AG04449 (cell line): ENCODE measurements at places on chromosomes 1 and 21.

DNA sequence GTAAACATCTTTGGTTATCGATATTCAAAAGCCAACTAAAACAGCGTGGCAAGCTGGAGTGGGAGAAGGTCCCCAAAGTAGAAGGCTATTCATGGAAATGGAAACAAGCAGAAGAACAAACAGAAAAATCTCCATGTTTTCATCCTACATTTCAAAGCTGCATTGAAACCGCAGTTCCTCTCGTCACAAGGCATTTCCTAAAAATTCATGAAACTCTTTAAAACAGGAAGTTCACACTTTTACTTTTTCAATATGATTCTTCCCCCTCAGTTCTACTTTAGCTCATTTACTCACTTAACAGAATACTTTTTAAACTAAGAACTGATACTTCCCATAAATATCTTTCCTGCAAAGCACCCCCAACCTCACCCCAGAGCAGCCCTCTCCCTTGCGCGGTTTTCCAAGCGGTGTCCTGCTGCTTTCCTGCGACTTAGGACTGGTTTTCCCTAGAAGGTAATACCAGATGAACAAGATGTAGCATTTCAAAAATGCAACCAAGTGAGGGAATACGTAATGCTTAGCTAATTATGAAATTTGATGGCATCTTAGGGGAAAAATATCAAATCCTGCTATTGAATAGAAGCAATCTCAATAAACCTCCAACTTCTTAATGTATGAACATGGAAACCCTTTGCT is 228.3 kb upstream of the PKN2 start:
- no peak for DNase-seq

- DNase-seq: no peak
Measured at GRCh38 chr1:227489572-227489971, 73.8 kb upstream of the ZNF678 start.

DNA sequence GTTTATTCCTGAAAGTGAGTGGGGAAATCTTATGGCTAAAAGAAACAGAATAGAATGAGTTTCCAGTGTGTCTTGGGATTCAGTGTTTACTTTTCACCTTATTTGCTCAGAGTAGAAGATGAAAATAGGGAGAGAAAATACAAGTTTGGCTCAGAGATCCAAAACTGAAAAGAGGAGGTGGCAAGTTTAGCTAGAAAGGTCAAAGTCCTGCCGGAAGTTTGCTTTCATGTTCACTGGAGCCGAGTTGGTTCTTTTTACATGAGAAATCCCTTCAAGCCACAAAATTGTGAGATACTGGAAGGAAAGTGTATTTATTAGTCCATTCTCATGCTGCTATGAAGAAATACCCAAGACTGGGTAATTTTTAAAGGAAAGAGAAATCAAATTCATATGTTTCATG is 604.6 kb downstream of the MRPL39 start:
- DNase-seq: no peak

DNA sequence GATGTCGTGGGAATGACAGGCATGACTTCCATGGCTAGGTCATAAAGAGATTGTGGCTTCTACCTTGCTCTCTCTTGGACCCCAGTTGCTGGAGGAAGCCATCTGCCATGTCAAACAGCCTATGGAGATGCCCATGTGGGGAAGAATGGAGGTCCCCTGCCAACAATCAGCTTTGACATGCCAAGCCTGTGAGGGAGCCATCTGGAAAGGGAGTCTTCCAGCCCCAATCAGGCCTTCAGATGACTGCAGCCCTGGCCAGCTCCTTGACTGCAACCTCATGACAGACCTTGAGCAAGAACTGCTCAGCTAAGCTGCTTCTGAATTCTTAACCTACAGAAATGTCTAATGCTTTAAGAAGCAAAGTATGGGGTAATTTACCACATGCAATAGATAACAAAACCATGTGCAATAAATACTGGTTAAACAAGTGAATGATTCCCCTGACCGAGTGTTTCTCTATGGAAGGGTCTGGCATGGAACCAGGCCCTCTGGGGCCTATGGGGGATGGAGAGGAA is 187.1 kb downstream of the HIVEP3 start:
- no peak for DNase-seq

GRCh38 chr1:188314557-188315137 is 1485.9 kb downstream of the PLA2G4A start:
- DNase-seq: no peak

DNA sequence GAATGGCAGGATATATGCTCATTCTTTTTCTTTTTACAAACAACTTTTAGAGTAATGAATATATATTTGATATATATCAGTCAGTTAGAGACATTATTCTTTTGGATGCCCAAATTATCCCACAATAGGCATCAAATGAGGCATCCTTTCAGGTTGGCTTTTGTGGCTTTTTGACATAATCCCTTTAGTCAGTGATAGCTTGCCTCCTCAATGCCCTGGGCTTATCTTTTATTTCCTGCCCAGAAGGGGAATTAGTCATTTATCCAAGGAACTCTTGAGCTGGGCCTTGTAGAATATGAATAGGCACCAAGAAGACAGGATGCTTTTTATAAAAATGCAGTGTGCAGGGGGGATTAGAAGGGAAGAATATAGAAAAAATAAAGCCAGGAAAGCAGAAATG is 22.2 kb downstream of the EPHX4 start:
- DNase-seq: no peak

GRCh38 chr1:25871704-25872494 is 3.6 kb downstream of the PAQR7 start:
- DNase-seq: no peak

GRCh38 chr1:111463029-111463683 is 10.6 kb upstream of the C1orf162 start:
- DNase-seq: no peak

- DNase-seq: no peak
Measured at GRCh38 chr1:89659322-89660081, 26.6 kb downstream of the LRRC8C start.

- DNase-seq: no peak
Measured at GRCh38 chr1:226644541-226645176, 94.4 kb downstream of the ITPKB start.

DNA sequence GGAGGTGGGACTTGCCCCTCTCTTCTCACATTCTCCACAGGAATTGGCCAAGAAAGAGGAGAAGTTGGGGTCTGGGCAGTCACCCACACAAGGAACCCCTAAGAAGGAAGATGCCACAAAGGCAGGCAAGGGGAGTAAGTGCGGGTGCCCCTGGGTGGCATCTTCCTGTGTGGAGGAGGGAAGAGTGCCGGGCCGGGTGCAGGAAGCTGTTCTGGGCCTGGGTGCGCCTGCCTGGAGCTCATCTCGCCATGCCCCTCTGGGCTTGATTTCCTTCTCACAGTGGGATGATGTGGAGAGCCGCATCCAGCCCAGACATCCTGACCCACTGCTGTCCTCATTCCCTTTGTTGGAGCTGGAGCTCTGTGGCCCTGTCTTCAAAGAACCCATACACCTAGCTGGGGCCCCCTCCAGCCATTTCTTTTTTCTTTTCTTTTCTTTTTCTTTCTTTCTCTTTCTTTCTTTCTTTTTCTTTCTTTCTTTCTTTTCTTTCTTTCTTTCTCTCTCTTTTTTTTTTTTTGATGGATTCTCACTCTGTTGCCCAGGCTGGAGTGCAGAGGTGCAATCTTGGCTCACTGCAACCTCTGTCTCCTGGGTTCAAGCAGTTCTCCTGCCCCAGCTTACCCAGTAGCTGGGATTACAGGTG is 9.3 kb downstream of the LRRC71 start:
- no peak for DNase-seq

DNA sequence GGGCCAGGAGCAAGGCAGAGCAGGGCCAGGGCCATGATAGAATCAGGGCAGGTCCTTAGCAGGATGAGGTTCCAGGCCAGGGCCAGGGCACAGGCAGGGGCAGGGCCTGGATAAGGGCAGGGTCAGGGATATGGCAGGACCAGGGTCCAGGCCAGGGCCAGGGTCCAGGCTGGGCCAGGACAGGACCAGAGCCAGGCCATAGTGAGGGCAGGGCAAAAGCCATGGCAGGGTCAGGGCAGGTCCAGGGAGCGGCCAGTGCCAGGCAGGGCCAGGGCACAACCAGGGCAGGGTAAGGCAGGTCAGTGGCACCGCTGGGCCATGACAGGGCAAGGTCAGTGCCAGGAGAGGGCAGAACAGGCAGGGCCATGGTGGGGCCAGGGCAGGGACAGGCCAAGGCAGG is 152.2 kb downstream of the LIPI start:
- DNase-seq: no peak

DNA sequence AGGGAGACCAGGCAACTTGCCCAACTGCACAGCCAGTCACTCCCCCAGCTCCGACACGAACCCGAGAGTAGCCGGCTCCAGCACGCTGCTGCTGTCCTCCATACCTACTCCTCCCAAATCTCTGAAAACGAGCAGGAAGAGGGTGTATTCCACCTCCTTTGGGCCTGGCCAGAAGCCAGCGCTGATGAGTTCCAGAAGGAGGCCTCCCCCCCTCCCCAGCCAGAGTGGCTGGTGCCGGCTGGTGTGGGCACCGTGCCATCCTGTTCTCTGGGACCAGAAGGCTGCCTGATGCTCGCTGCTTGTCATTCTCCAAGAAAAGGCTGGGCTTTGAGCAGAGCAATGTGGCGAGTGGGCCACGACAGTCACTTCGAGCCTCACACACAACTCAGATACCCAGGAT is 22.2 kb downstream of the KCNN3 start:
- DNase-seq: no peak

DNA sequence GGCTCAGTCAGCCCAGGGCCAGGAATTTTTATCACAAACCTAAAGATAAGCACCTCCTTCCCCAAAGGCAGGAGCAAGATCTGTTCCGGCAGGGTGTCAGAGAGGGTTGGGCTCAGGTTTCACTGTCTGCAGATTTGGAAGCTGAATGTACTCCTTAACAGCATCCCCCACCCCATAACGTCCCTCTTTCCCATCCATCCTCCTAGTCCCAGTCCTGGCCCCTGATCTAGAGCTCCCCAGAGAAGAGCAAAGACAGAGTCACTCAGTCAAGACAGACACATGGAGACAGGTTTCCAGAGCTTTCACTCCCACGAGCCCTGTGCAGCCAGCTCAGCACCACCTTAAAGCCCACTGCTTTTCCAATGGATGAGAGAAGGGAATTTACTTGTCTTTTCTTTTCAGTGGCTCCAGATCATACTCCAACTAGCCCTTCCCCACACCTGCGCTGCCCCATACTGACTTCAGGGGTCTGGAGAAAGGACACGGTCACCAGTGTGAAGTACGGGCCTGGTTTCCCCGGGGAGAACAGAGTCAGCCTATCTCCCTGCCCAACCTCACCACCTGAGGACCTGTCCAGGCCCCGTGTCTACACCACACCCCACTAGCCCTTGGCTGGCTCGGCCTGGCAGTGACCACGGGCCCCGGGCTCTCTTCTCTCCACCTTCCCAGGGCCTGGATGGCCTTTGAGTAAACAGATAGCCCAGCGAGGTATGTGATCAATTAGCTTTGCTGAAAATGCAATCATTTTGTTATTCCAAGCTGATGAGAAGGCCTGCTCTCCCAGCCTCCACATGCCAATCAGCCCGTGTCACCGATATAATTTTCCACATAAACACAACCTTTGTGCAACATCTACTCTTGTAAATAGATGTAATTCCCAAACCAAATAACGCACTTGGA is 249.1 kb downstream of the FOXD2 start:
- no peak for DNase-seq

GRCh38 chr1:117708323-117709248 is 102.7 kb downstream of the TENT5C start:
- DNase-seq: no peak

- DNase-seq: no peak
Measured at GRCh38 chr1:155012776-155013602, 10.4 kb downstream of the ZBTB7B start.

DNA sequence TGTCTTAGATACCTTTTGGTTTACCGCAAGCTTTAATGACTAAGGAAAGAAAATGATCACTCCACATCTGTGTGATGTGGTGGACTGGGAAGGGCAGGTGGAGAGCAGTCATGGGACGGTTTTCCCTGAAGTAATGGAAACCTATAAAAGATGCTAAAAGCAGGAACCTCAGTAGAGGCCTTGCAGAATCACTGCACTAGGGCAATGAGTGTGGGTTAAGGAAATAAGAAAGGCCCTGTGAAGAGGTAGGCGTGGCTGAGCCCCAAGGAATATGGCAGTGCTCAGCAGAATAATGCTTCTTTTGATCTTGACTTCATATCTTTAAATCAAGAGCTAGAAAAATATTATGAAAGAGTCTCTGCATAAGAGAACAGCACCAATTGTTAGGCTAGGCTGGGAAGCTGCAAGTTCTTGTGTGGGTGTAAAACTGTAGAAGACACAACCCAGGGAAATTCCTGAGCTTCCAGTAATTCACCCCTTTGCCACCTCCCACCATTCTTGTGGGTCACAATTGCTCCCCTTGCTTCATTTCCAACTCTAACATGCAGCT is 49.9 kb downstream of the CLCA4 start:
- no peak for DNase-seq

DNA sequence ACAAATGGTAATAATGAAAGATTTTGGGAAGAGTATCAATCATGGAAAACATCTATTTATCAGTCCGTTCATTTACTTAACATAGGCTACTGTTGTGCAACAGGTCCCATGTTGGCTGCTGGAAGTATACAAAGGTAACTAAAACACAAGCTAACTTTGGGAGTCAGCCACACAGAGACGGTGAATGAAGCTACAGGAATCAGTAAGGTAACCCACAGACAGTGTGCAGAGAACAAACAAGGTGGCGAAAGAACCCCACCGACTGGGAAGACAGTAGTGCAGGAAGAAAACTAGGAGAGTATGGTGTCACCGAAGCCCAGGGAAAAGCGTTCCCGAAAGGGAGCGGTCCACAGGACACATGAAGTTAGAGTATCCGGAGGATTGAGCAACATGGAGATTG is 342.3 kb downstream of the SMYD3 start:
- no peak for DNase-seq

GRCh38 chr1:212158912-212159796 is 123.6 kb downstream of the DTL start:
- DNase-seq: no peak

GRCh38 chr1:202159534-202160371 is 649 bp downstream of the PTPN7 start:
- no peak for DNase-seq

GRCh38 chr1:232969799-232970198 is 19.4 kb downstream of the NTPCR start:
- no peak for DNase-seq

GRCh38 chr1:223364685-223365382 is 858 bp upstream of the SUSD4 start:
- DNase-seq: no peak

- DNase-seq: no peak
Measured at GRCh38 chr1:20147846-20148570, 8.9 kb downstream of the PLA2G2F start.

DNA sequence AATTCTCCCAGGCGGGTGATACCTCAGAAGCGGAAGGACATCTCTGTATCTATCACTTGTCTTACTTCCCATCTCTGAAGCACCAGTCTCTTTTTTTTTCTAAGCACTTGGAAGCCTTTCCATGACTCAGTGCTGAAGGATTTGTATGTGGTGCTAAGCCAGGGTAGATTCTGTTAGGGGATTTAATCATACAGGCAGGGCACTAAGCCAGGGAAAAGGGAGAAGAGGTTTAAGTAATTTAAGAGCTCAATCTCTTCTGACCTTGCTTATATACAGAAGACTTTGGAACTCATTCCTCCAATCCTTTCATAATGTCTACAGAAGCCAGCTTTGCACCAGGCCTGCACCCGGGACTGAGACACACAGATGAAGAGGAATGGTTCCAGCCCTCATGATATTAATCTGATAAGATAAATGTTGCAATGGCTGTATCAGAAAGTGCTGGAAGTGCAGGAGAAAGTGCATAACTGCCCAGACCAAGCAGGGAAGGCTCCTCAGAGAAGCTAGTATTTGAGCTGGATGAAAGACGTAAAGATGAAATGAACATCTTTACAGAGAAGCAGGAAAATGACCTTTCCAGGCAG is 11.0 kb downstream of the FAM163A start:
- peak; percentile 81 for DNase-seq

- DNase-seq: no peak
Measured at GRCh38 chr1:104991702-104992101, 1242.0 kb downstream of the AMY1C start.

- DNase-seq: peak; percentile 70
Measured at GRCh38 chr1:203512848-203513584, 19.1 kb downstream of the OPTC start.
